CD4-positive, CD25-positive, alpha-beta regulatory T cell (primary cell): ENCODE measurements at places on chromosomes 13 and 19. TPM values are rescaled to one million over a fixed set of nuclear protein-coding genes. Genes with fewer than 3 reads are reported as not detected.
A peak's percentile ranks its signal among the peaks of the same experiment; 100 is the strongest.

GRCh38 chr13:79870123-79870522 is 389.2 kb downstream of the NDFIP2 start:
- H3K4me3 ChIP-seq, result no peak overlapping the region
- H3K36me3 ChIP-seq, result no peaks in the 10 kb centered on the region
- no peaks in the 10 kb centered on the region for H3K27me3 ChIP-seq
- H3K27ac ChIP-seq, result no peak overlapping the region
- no peaks in the 10 kb centered on the region for H3K4me1 ChIP-seq

DNA sequence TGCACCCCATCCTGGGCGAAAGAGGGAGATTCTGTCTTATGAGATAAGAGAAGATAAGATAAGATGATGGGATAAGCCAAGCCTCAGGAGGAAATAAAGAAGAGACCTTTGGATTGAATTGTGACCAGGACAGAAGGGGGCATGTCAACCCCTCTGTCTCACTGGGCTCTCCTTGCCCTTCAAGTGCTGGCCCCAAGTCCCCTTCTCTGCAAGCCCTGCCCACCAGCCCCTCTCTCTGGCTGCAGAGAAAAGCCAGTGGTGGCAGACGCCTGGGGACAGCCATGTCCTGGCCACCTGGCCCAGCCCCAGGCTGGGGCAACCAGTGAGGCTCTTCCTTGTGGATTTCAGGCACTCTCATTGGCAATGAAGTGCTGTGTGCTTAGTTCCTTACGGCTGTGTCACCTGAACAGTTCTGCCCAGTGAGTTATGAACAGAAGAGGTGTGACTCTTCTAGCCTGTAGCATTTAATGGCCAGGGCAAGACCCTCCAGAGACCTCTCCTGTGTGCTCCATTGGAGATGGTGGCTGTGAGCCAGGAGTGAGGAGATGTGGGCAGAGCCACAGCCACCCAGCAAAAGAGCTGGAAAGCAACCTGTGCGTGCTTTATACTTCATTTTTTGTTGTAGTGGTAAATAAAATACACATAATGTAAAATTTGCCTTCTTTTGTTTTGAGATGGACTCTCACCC is 6.1 kb upstream of the BTBD2 start:
- H3K36me3 ChIP-seq, result no peaks in the 10 kb centered on the region
- peaks cover 8% of the 10 kb centered on the region for H3K4me1 ChIP-seq
- no peak overlapping the region for H3K4me3 ChIP-seq
- no peaks in the 10 kb centered on the region for H3K27me3 ChIP-seq
- H3K27ac ChIP-seq, result no peak overlapping the region

The CDKN2D gene
- total RNA-seq, result 57.0 TPM

DNA sequence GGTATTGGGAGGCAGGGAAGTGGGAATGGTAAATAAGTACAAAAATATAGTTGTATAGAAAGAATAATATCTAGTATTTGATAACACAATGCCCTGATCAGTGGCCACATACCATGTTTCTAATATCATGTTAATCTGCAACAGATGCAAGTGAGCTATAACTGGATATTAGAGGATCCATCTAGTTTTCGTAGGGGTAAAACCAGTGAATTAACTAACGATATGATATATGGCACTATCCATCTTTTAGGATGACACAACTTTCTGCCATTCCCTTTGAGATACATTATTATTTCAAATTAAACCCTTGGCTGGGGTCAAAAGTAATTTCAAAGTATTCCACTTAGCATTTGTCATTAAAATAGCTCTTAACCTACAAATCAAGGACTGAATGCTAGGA is 1686.2 kb downstream of the SLITRK1 start:
- H3K4me3 ChIP-seq, result no peak overlapping the region
- H3K27ac ChIP-seq, result no peak overlapping the region
- no peaks in the 10 kb centered on the region for H3K36me3 ChIP-seq
- no peaks in the 10 kb centered on the region for H3K27me3 ChIP-seq

The GIPC3 gene
- total RNA-seq, result 0.52 TPM

- no peak overlapping the region for H3K4me3 ChIP-seq
- H3K36me3 ChIP-seq, result no peaks in the 10 kb centered on the region
- peaks cover 12% of the 10 kb centered on the region for H3K27me3 ChIP-seq
- H3K4me1 ChIP-seq, result peaks cover 47% of the 10 kb centered on the region
- H3K27ac ChIP-seq, result no peak overlapping the region
These were observed 396 bp downstream of the RTN2 start for GRCh38 chr19:45496349-45496953.

The TDRD12 gene
- 0.42 TPM for total RNA-seq

The GPC6 gene
- not detected for total RNA-seq

DNA sequence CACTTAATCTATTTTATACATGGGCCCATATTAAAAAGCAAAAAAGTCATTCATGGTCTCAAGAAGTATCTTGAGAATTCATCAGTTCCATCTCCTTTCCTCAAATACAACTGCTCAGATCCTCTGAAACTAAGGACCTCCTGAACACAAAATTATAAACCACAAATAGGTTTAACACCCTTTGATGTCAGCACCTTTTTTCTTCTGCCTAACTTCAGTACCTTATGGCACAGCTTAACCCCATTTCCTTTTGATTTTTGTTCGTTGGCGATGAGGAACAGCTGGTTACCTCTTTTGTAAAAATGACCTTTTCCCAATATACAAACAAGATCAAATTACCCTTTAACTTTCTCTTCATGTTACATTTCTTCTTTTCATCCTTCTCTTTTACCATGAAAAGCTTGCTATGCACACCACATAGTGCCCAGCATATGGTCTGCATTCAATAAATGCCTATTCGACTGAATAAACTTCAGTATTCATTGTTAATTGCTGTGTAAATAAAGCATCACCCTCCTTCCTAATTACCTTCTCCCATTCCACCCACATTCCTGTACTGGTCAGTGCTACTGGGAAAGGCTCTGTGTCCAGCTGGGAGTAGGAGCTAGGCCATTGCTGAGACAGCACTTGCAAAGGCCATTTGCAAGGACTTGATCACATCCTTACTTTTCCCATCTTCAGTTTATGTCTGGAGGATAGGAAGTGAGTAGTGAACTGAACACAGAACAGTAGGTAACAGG is 317.9 kb downstream of the SHISA2 start:
- no peak overlapping the region for H3K27ac ChIP-seq
- no peaks in the 10 kb centered on the region for H3K27me3 ChIP-seq
- H3K4me3 ChIP-seq, result no peak overlapping the region

- no peak for DNase-seq
- H3K36me3 ChIP-seq, result no peaks in the 10 kb centered on the region
- H3K27me3 ChIP-seq, result no peaks in the 10 kb centered on the region
- peaks cover 23% of the 10 kb centered on the region for H3K4me1 ChIP-seq
- no peak overlapping the region for H3K27ac ChIP-seq
- no peak overlapping the region for H3K4me3 ChIP-seq
These were observed 5.6 kb upstream of the SIGLEC9 start for GRCh38 chr19:51119101-51119500.

DNA sequence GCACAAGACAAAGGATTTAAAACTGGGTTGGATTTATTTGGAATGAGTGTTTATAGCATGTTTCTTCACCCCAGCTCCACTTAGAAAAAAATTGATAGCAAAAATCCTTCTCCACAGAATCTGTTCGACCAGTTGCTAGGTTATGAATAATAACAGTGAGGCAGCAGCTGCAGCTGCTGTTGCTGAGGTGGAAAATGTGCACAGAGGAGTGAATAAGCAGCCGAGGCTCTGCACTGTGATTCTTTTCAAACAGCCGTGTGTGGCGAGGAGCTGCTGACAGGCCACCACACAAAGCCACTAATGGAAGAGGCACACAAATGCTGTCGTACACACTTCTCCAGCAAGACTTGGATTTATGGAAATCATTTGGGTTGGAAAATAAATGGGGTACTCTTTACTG is 6.4 kb upstream of the RASL11A start:
- DNase-seq, result no peak

The KLK3 gene
- not detected for total RNA-seq

- no peak overlapping the region for H3K27ac ChIP-seq
- H3K27me3 ChIP-seq, result no peaks in the 10 kb centered on the region
- H3K4me1 ChIP-seq, result no peaks in the 10 kb centered on the region
- DNase-seq, result no peak
- no peak overlapping the region for H3K4me3 ChIP-seq
These were observed 67.6 kb downstream of the ZNF557 start for GRCh38 chr19:7137120-7137519.

DNA sequence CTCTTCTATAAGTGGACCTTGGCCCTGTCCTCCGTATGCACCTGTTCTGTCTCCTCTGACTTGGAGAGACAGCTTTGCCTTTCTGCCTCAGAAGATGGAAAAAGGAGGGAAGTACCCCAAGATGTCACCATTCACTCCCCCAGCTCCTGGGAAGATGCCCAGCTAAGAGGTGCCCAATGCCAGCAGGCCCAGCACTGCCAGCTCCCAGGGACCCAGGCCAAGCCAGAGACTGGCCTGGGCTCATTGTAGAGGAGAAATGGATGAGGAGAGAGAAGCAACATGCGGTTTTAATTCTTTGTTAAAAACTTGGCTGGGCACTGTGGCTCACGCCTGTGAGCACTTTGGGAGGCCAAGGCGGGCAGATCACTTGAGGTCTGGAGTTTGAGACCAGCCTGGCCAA is 111.5 kb upstream of the ZNF507 start:
- H3K36me3 ChIP-seq, result no peaks in the 10 kb centered on the region
- no peak overlapping the region for H3K27ac ChIP-seq

The ATP4A gene
- not detected for total RNA-seq

GRCh38 chr19:46731007-46731501 is 14.1 kb upstream of the PRKD2 start:
- no peak for DNase-seq
- no peak overlapping the region for H3K27ac ChIP-seq
- peaks cover 70% of the 10 kb centered on the region for H3K36me3 ChIP-seq
- H3K4me3 ChIP-seq, result no peak overlapping the region
- H3K4me1 ChIP-seq, result peaks cover 9% of the 10 kb centered on the region

DNA sequence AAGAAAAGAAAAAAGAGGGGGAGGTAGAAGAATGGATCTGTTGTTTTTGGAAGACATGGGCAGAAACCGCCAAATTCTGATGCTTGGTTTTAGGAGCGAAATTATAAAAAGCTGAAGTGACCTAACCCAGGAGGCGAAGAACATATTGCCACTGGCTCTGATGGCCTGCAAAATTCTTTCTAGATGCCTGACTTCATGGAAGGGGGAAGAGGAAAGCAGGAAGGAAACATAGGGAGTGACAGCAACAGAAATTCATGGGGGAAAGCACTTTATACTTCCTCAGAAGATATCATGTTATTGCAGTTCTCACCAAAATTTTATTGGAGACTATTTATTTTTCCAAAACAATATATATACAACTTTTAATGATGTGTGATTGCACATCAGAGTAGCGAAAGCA is 213.5 kb downstream of the DLEU7 start:
- no peak overlapping the region for H3K4me3 ChIP-seq
- H3K27ac ChIP-seq, result no peak overlapping the region
- H3K36me3 ChIP-seq, result no peaks in the 10 kb centered on the region
- H3K4me1 ChIP-seq, result no peaks in the 10 kb centered on the region
- no peaks in the 10 kb centered on the region for H3K27me3 ChIP-seq

DNA sequence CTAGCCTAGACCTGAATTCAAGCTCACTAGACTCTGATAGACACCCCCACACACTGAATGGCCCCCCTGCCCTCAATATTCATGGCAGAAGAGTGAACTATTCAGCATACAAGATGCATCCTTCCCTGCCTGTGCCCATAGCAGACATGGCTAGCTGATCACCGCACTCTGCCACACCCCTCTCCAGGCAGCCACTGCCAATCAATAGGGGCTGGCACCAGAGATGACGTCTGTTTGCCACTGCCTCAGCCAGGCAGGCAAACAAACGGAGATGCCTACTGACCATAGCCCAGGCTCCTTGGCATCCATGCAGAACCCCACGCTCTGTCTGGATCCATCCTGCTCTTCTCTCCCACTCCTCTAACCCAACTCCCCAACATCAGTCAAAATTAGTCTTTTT is 13.8 kb upstream of the NPAS1 start:
- H3K4me3 ChIP-seq, result no peak overlapping the region
- no peaks in the 10 kb centered on the region for H3K27me3 ChIP-seq
- peak; percentile 19 for DNase-seq
- H3K27ac ChIP-seq, result no peak overlapping the region
- peaks cover 4% of the 10 kb centered on the region for H3K36me3 ChIP-seq

GRCh38 chr13:21674490-21675009 is 3.7 kb downstream of the FGF9 start:
- peaks cover 57% of the 10 kb centered on the region for H3K4me1 ChIP-seq
- peak; percentile 17 for DNase-seq
- peak overlapping the region; percentile 71 for H3K4me3 ChIP-seq
- no peak overlapping the region for H3K27ac ChIP-seq

- H3K27me3 ChIP-seq, result no peaks in the 10 kb centered on the region
- peak overlapping the region; percentile 34 for H3K4me3 ChIP-seq
- DNase-seq, result no peak
- H3K4me1 ChIP-seq, result peaks cover 16% of the 10 kb centered on the region
- H3K27ac ChIP-seq, result peak overlapping the region; percentile 68
These were observed 460.0 kb downstream of the COG6 start for GRCh38 chr13:40115426-40115825.

- no peaks in the 10 kb centered on the region for H3K4me1 ChIP-seq
- peak; percentile 38 for DNase-seq
- H3K27ac ChIP-seq, result no peak overlapping the region
These were observed 6.6 kb upstream of the FBXW9 start for GRCh38 chr19:12703046-12703445.

GRCh38 chr13:79679334-79679733 is 198.4 kb downstream of the NDFIP2 start:
- H3K27me3 ChIP-seq, result no peaks in the 10 kb centered on the region
- no peaks in the 10 kb centered on the region for H3K36me3 ChIP-seq
- H3K4me1 ChIP-seq, result no peaks in the 10 kb centered on the region
- no peak overlapping the region for H3K4me3 ChIP-seq
- no peak for DNase-seq

DNA sequence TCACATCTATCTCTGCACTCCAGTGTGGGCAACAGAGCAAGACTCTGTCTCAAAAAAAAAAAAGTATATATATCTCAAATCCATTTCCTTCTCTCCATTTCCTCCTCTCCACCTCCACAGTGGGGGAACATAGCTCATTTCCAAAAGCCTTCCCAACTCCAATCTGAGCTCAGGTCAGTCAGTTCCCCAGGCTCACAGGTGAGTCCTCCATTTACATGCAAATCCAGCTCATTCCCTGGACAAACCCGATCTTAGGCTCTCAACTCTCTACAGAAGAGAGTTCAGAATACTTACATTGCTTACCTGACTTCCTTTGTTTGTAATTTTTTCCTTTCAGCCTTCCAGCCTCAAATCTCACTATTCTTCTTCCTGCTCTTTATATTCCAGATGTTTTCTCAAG is 518.3 kb downstream of the GPC6 start:
- no peak for DNase-seq
- H3K36me3 ChIP-seq, result no peaks in the 10 kb centered on the region
- no peak overlapping the region for H3K4me3 ChIP-seq
- H3K27ac ChIP-seq, result no peak overlapping the region
- H3K27me3 ChIP-seq, result no peaks in the 10 kb centered on the region

The MIA gene
- not detected for total RNA-seq

DNA sequence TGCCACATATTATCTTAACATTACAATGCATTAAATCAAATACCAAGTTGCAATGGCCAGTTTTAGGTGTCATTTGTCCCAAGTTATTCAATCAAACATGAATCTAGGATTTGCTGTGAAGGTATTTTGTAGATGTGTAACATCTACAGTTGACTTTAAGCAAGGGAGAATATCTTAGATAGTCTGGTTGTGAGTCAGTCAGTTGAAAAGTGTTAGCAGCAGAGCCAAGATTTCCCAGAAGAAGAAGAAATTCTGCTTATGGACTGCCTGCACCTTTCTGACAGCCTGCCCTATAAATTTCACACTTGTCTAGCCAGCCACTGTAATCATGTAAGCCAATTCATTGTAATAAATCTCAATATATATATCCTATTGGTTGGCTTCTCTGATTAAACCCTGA is 41.3 kb upstream of the INTS6 start:
- no peak for DNase-seq
- H3K27me3 ChIP-seq, result peaks cover 4% of the 10 kb centered on the region
- H3K4me1 ChIP-seq, result no peaks in the 10 kb centered on the region

The MUC16 gene
- 0.07 TPM for total RNA-seq

The SYCN gene
- total RNA-seq, result not detected
